WTC11 (cell line): ENCODE measurements at places on chromosomes 7 and 10. TPM values are rescaled to one million over a fixed set of nuclear protein-coding genes. Genes with fewer than 3 reads are reported as not detected.

Gene PLCE1
- 0.11 to 0.14 TPM (median 0.11 TPM) in 3 replicates for total RNA-seq

DNA sequence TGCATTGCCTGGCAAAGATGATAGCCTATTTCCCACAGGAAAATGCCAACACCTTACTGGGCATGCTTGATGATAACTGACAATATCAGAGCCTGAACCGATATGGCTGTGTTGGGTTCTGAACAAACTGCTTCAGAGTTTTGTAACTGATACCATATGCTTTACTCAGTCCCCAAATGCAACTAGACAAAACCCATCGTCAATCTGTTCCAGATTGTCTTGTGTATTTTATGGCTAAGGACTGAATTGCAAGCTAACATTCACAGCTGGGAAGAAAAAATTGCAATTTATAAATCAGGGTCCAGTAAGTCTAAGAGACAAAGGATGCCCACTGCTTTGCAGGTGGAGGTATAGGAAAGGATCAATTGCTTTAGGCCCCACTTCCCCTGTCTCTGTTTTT lies 116.8 kb upstream of the WNT16 start:
- no peak overlapping the region for H3K4me3 ChIP-seq
- no peak for DNase-seq
- H3K27me3 ChIP-seq, result no peaks in the 10 kb centered on the region
- H3K4me1 ChIP-seq, result no peaks in the 10 kb centered on the region
- H3K27ac ChIP-seq, result no peak overlapping the region

- H3K36me3 ChIP-seq, result peaks cover 18% of the 10 kb centered on the region
- no peak overlapping the region for H3K27ac ChIP-seq
- H3K4me1 ChIP-seq, result peaks cover 25% of the 10 kb centered on the region
- DNase-seq, result no peak
These were observed 278.5 kb upstream of the BMPER start for GRCh38 chr7:33626869-33627268.

- no peak for DNase-seq
- H3K36me3 ChIP-seq, result no peaks in the 10 kb centered on the region
- H3K27me3 ChIP-seq, result no peaks in the 10 kb centered on the region
- no peak overlapping the region for H3K27ac ChIP-seq
- H3K4me1 ChIP-seq, result peaks cover 18% of the 10 kb centered on the region
These were observed 739.9 kb downstream of the REEP3 start for GRCh38 chr10:64261092-64261491.
